HCEC 1CT (cell line): ENCODE measurements at places on chromosomes 2 and 18.

GRCh38 chr2:26970928-26971627 is 641 bp downstream of the MAPRE3 start:
- peak; percentile 29 for DNase-seq

- DNase-seq: no peak
Measured at GRCh38 chr2:215019521-215020145, 118.8 kb downstream of the ABCA12 start.

- DNase-seq: no peak
Measured at GRCh38 chr18:70822117-70822516, 533.3 kb downstream of the SOCS6 start.

DNA sequence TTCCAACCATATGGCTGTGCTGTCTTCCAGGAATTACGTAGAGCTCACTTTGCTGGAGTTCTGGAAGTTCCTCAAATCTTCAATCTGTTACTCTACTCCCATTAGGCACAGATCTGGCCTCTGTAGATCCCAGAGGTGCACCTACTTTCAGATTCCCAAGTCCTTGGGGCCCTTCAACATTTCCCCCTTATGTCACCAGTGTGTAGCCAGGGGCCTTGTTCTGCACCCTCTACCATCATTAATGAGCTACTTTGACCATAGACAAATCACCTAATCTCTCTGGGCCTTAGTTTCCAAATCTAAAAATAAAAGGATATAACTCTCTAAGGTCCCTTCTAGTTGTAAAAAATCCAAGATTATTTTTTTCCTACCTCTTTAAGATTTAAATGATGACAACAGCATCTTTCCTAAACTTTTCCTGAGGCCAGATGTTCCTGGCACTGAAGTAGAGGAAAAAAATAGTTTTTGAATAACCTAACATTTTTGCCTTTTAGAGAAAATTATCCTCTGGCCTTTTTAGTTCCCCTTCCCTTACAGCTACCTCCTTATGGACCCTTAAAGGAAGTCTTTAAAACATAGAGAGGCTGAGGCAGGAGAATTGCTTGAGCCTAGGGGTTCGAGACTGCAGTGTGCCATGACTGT is 31.0 kb upstream of the WIPF1 start:
- DNase-seq: no peak

- DNase-seq: peak; percentile 17
Measured at GRCh38 chr2:13488965-13489364, 772.2 kb downstream of the TRIB2 start.

DNA sequence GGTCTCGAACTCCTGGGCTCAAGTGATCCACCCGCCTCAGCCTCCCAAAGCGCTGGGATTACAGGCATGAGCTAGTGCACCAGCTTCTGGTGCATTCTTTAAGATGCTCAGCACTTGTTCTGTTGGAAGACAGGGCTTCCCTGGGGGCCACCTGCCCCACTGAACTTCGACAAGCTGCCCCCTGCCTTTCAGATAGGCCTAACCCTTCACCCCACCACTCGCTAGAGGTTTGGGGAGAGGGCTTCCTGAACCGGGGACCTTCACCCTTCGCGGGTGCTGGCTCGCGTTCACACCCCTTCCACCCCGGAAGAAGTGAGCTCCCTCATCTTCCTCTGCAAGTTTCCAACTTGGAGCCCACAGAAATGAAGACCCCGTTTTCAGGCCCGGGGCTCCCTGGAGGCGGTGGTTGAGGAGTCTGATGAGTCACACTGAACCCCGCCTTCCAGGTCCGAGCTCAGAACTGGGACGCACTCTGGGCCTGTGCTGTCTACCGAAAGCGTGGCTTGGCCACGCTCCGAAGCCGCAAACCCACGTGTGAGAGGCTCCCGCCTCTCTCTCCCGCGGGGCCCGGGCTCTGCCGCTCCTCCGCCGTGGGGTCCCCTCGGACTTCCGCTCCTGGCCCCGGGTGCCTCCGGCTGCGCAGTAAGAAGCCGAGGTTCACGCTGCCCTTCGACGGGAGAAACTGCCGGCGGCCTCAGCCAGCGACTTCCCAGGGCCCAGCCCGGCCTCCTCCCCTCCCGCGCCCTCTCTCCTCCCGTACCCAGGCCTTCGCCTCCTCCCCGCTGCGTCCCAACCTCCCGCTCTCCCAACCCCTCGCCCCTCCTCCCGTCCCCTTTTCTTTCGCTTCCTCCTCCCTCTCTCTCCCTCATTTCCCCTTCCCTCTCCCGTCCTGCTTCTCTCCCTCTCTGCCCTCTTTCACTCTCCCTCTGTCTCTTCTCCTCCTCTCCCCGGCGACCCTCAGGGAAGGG is 47.5 kb upstream of the SP3 start:
- peak; percentile 67 for DNase-seq

- no peak for DNase-seq
Measured at GRCh38 chr2:101698844-101699754, 1.6 kb downstream of the MAP4K4 start.

- DNase-seq: no peak
Measured at GRCh38 chr18:48191494-48191893, 217.7 kb downstream of the ZBTB7C start.

- no peak for DNase-seq
Measured at GRCh38 chr2:197263077-197263476, 47.5 kb downstream of the ANKRD44 start.

- no peak for DNase-seq
Measured at GRCh38 chr2:237921967-237922492, 44.8 kb upstream of the UBE2F start.

DNA sequence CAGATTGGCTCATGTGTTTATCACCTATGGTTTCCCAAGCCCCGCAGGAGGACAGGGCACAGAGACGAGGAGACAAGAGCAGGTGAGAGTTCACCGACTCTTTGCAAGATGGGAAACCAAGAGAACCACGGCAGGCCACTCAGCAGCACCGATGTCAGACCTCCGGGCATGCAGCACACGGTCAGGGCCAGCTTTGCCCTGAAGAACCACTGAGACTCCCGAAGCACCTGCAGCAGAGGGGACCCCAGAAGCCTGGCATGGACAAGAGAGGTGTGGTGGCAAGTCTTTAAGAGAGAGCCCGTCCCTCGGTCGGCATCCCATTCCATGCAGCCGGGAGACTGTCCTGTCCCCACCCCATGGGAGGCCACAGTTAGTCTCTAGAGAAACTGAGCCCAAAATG is 36.6 kb upstream of the TAF1B start:
- DNase-seq: no peak

DNA sequence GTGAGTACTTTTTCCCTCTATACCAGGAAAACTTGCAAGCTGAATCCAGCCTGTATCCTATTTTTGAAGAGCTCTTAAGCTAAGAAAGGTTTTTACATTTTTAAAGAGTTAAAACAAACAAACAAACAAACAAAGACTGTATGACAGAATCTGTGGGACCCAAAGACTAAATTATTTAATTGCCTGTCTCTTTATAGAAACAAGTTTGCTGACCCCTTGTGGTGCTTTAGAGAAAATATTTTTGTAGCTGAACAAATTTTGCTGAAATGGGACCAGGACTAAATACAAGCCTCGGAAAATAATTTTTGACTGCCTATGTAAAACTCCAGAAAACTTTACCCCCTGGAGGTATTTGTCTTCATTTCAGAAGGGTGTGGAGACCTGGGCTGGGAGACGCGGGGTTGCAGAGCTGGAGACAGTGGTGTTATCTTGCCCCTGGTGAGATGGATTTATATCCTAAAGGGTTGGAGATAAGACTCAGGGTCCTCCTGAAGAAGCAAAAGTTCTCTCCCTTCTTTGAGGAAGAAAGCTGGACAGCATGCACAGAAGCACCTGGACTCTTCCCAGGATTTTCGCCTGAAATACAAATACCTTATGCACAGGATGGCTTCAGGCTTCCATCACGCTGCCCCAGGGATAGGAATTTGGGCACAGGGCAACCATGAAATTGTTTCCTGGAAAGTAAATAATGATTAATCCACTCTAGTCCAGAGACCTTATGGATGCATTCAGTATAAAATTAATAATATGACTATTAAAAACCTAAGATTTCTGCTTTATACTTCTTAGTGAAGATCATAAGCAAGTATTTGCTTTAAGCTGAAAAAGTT is 54.3 kb downstream of the TMX3 start:
- peak; percentile 57 for DNase-seq

GRCh38 chr2:151999053-151999452 is 99.8 kb downstream of the CACNB4 start:
- peak; percentile 61 for DNase-seq
